ENCODE measurements at places on chromosomes 12 and 14.

DNA sequence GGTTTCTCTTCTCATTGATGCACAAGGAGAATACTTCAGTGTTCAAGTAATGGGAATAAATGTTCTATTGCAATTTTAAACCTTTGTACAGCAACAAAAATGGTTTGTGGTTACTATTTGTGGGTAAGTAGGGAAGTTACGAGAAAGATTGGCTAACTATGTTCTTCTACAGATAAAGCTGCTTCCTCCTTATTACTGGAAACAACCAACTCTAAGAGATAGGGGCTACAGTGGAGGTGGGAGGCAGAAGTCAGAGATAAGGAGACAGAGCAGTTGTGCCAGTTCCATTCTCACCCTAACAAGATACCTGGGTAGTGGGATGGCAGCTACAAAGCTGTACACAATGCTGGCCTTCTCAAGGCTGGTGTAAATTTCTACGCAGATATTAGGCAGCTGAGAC lies 16.2 kb downstream of the NOXRED1 start:
- no peak for DNase-seq

GRCh38 chr14:66403183-66403582 lies 83.0 kb upstream of the CCDC196 start:
- DNase-seq, result no peak

DNA sequence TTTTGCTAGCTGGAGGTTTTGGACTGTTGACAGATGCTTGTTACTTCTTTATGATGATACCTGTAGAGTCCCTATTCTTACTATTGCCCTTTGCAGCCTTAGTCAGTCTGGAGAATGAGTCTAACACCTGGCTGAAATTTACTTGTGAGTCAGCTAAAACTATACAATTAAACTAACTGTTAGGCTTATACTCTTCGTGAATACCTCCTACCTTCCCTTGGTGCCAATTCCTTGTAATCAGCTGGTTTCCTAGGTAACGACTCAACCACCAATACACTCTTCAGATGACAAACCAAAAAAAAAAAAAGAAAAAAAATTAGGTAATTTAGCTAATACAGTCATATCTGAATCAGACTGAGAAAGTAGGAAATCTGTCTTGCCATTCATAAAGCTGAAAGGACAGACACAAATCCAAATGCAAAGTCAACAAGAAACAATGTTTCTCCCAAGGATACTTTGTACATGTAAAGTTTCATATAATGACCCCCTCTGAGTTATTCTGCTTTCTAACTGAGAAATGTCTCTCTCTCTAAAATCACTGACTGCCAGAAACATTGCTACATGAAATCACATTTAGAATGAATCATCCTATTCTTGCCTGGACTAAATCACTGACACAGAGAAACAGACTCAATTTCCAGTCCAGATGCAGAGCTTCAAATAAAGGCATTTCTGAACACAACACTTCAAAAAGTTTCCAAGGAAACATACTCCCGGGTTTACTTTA lies 56.5 kb upstream of the CDKL1 start:
- no peak for DNase-seq

DNA sequence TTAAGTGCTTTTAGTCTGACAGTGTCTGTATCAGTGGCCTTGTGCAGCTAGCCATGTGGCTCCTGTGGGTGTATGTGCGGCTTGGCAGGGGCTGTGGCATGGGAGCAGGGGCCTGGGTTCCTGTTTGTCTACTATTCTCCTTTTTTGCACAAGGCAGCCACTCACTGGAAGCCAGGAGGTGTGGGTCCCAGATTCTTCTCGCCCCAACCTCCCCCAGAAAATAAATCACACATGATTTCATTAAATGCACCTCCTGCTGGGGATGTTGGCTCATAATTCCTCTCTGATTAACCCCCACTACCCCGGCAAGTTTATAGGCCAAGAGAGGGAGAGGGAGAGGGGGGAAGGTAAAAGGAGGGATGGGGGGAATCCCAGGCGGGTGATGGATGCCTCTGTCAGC lies 17.6 kb downstream of the CALCOCO1 start:
- DNase-seq, result no peak

GRCh38 chr14:39739796-39740195 lies 307.6 kb upstream of the FBXO33 start:
- DNase-seq, result no peak

- no peak for DNase-seq
Observed at GRCh38 chr12:62372134-62372533, 94.5 kb upstream of the MON2 start.

- DNase-seq, result no peak
Observed at GRCh38 chr12:12903642-12904609, 12.6 kb downstream of the GPRC5A start.

- no peak for DNase-seq
Observed at GRCh38 chr12:113482334-113482733, 10.7 kb upstream of the LHX5 start.

DNA sequence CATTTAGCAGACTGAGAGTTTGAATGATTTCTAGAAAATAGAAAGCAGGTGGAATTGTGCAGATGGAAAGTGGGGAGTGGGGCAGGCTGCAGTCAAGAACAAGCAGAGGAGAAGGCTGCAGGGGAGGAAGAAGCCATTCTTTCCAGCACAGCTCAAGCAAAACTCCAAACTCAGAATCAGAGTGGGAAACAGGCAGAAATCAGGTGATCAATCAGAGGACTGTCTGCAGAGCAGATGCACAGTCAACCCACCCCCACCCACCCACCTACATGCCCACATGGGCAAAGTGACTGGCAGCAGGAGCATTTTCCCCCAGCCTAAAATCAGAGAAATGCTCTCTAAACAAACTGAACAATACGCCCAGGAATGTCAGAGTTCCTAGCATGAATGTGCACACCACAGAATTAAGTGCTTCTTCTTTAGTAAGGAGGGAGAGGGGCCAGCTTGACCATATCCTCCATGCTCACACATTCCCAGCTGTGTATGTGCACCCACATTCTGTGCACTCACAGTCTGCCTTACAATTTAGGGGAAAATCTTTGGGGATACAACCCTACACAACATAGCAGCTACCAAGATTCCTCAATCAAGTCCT lies 194.1 kb upstream of the PLEKHA5 start:
- no peak for DNase-seq

DNA sequence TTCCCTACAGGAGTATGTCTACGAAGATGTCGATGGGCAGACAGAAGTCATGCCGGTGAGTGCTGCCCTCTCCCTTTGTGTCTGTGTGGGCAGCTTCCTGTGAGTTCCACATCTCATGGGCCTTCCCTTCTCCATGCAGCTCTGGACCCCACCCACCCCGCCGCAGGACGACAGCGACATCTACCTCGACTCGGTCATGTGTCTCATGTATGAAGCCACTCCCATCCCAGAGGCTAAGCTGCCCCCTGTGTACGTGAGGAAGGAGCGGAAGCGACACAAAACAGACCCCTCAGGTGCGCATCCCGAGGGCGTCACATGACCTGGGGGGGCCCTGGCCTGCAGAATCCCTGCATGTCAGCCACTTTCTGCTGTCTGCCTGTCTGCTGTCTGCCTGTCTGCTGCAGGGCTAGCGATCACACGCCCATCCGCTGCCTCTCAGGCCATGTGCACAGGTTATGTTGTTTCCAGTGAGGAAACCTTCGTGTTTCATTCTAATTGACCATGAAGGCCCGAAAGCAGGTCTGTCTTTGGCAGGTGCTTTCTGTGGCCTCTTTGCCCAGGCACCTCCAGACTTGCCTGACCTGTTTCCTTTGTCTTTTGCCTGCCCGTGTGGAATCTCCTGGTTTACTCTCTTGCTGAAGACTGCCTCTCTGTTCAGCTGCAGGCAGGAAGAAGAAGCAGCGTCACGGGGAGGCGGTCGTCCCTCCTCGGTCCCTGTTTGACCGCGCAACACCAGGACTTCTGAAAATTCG lies 95.1 kb downstream of the EP400 start:
- DNase-seq, result no peak

GRCh38 chr14:95466506-95466905 lies 49.9 kb downstream of the SYNE3 start:
- no peak for DNase-seq

DNA sequence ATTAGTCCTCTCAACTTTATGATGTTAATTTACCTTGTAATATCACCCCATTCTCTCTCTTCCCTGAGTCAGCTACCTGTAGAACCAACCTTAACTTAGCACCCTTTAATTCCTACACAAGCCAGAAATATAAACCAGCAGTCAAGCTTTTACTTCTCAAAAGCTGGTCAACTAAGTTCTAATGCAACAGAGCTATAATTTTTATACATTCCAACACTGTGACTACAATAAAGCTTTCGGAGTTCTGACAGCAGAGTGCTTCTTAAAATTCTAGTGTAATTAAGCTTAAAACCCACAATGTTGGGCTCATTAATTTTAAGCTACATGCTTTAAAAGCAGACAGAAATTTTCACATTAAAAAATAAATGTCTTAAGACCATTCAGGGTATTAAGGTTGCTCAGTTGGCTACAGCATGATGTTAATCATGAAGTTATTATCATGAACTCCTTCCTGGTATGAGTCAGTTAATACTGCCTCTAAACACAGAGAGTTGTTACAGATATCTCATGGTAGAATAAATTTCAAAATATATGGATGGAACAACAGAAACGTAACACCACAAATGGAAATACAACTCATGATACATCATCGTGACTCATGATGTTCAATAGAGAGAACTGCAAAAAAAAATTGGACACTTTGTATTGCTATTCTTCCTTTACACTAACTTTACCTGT lies 126.7 kb downstream of the EPS8 start:
- DNase-seq, result no peak

GRCh38 chr14:72929316-72930080 lies 3.2 kb downstream of the DCAF4 start:
- no peak for DNase-seq

DNA sequence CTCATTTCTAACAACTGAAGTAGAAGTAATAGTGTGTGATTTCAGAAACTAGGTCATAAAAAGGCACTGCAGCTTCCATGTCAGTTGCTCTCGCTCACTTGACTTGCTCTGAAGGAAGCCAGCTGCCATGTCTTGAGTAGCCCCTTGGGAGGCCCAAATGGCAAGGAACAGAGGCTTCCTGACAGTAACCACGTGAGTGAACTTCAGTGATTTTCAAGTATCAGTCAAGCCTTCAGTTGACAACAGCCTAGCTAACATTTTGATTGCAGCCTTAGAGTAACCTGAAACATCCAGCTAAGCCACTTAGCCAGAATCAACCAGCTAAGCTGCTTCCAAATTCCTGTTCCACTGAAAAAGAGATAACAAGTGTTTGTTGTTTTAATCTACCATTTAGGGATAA lies 26.7 kb downstream of the TOGARAM1 start:
- DNase-seq, result no peak

GRCh38 chr14:65574611-65575010 lies 162.1 kb downstream of the FUT8 start:
- DNase-seq, result no peak

- DNase-seq, result no peak
Observed at GRCh38 chr12:30021051-30021833, 237.5 kb upstream of the TMTC1 start.

DNA sequence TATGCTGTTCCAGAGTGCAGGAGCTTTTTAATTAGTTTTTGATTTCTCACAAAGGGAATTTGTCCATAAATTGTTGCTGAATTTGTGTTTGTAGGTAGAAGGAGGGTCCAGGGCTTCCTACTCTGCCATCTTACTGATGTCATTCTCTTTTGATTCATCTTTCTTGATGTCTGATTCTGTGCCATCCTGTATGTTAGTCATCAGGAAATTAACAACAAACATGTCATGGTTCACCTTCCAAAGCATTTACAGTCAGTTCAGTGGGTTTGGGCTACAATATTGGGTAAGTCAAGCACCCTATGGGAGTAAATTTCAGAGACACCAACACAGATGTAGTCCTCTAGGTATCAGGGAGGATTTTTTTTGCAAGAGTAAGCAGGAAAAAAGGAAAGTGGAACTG lies 135.2 kb upstream of the SLC38A2 start:
- DNase-seq, result no peak

- DNase-seq, result no peak
Observed at GRCh38 chr12:107449891-107450290, 235.7 kb upstream of the PWP1 start.

DNA sequence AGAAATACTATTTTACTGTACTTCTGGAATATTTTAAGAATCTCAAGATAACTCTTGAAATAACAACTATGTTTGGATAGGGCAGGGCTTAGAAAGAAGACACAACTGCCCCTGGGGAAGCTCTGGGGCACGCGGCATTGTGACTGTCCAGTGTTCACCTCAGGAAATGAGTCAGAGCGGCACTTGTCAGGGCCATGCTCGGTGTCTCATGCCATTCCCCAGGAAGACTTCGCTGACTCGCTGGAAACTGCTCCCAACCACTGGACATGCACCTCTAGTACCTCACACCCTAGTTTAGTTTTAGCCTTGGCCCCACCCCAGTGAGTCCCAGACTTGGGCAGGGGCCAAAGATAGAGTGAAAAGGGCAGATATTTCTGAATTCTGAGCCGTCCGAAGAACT lies 192.0 kb downstream of the TTC7B start:
- DNase-seq, result no peak

- no peak for DNase-seq
Observed at GRCh38 chr14:105148604-105149145, 19.9 kb downstream of the JAG2 start.

DNA sequence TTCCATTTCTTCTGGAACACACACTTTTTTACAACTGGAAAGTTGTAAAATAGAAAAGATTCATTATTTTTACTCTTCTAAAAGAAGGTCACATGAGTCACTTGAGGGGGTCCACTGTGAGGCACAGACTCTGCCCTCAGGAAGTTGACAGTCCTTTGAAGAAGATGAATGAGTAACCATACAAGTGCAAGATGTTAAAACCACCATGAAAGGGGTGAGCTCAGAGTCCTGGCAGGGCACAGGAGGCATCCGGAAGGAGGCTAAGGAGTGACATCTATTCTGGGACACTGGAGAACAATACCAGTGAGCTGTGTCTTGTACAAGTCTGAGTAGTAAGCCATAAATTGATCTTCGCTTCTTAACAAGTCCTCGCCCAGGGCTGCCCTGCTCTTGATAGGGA lies 126.0 kb upstream of the FRMD6 start:
- no peak for DNase-seq

DNA sequence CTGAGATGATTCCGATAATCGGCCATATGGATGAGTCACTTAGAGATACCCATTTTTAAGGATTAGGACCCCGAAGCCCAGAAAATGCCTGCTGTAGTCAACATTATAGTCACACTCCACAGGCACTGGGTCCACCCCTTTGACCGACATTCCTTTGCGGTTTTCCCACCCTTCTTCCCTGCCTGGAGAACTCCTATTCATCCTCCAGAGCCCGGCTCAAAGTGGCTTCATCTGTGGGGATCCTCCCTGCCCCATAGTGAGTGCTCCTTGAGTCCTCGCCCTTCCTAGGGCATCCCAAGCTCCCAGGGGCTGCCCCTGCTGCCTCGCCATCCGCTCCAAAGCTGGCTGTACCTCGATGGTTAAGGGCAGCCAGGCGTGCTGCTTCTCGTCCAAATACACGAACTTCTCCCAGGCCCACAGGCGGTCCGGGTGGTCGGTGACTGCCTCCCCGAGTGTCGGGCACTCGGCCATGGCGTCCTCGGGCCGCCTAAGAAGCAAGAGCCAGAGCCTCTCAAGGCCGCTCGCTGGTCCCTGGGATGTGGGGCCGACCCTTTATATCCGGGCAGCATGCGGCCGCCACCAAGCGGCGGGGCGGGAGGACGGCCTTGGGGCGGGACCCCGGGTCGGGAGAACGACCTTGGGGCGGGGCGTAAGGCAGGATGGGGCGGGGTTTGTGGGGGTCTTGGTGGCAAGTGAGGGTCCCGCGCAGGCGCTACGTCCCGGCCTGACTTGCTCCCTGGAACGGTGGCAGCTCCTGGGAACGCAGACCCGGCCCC lies at the start of gene TCL1A:
TSS of gene TCL1A (minus strand) at position 530 of the 776 bp plus-strand sequence. CDS start at position 471, 59 bp downstream.
- no peak for DNase-seq

- DNase-seq, result no peak
Observed at GRCh38 chr12:69660164-69660863, 38.8 kb downstream of the BEST3 start.

- DNase-seq, result no peak
Observed at GRCh38 chr12:2693980-2694610, 100.7 kb upstream of the FKBP4 start.

GRCh38 chr14:35556548-35556947 lies 22.6 kb downstream of the INSM2 start:
- DNase-seq, result no peak
